Endothelial cell (in vitro differentiated cells): ENCODE measurements at places on chromosomes 12 and 14. TPM values are rescaled to one million over a fixed set of nuclear protein-coding genes. Genes with fewer than 3 reads are reported as not detected.

IL23A gene
- 0.80 TPM for total RNA-seq

PTPRB gene
- 162 TPM for total RNA-seq

TAS2R13 gene
- 0.90 TPM for total RNA-seq

ABCD2 gene
- total RNA-seq, result not detected

BDKRB2 gene
- total RNA-seq, result 0.15 TPM

GRCh38 chr12:59603754-59604153 is 7.9 kb downstream of the SLC16A7 start:
- H3K27me3 ChIP-seq, result no peaks in the 10 kb centered on the region
- H3K4me1 ChIP-seq, result peaks cover 17% of the 10 kb centered on the region
- H3K4me3 ChIP-seq, result no peak overlapping the region

GRCh38 chr14:32336702-32337101 is 7.6 kb downstream of the AKAP6 start:
- H3K36me3 ChIP-seq, result no peaks in the 10 kb centered on the region
- DNase-seq, result no peak
- H3K4me3 ChIP-seq, result no peak overlapping the region
- no peaks in the 10 kb centered on the region for H3K4me1 ChIP-seq

GRCh38 chr12:110575326-110575725 is 7.8 kb downstream of the PPTC7 start:
- no peaks in the 10 kb centered on the region for H3K27me3 ChIP-seq
- DNase-seq, result no peak
- H3K27ac ChIP-seq, result no peak overlapping the region
- peaks cover 7% of the 10 kb centered on the region for H3K36me3 ChIP-seq

DNA sequence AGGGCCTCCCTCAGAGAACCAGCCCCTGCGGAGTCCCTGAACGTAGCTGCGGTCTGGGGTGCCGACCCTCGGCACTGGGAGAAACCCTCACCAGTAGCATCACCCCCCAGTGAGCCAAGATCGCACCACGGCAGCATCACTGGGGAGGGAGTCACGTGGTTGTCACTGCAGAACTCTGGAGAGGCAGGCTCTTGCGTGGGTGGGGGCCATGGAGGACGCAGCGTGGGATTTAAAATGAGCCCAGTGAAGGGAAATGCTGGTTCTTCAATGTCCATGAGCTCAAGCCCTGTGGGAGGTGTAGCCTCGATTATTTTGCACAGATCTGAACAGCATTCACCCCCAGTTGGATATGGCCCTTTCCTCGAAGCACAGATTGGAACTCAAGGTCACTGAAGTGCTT is 3.9 kb upstream of the GALNT9 start:
- H3K4me3 ChIP-seq, result no peak overlapping the region
- no peak overlapping the region for H3K27ac ChIP-seq
- H3K36me3 ChIP-seq, result peaks cover 8% of the 10 kb centered on the region
- DNase-seq, result no peak
- peaks cover 17% of the 10 kb centered on the region for H3K27me3 ChIP-seq

DNA sequence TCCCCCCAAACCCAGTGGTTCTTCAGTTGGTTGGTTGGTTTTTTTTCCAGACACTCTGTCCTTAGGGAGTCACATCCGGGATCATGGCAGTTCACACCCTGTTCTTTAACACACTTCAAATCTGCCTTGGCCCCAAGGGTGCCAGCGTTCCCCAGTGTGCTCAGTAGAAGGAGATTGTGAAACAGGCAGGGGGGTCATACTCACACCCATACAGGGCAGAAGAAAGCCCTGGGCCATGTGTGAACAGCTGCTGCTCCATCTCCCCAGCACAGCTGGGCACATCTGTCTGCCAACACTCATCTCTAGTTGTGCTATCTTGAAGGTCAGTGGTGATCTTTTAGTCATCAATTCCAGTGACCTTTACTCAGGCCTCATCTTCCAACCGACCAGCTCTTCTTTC is 64.4 kb upstream of the FUT8 start:
- no peaks in the 10 kb centered on the region for H3K27me3 ChIP-seq
- H3K4me1 ChIP-seq, result no peaks in the 10 kb centered on the region
- DNase-seq, result no peak

DNA sequence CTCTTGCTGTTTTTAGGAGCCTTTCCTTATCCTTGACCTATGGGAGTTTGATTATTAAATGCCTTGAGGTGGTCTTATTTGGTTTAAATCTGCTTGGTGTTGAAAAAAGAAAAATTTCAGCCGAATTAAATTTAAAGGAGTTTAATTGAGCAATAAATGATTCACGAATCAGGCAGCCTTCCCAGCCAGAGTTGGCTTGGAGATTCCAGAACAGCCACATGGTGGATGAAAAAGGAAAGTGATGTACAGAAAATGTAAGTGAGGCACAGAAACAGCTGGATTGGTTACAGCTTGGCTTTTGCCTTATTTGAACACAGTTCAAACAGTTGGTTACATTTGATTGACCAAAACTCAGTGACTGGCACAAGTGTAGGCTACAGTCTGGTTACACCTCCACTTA is 69.7 kb downstream of the WASHC3 start:
- no peak overlapping the region for H3K4me3 ChIP-seq
- no peaks in the 10 kb centered on the region for H3K4me1 ChIP-seq
- no peak for DNase-seq
- no peak overlapping the region for H3K27ac ChIP-seq

DNA sequence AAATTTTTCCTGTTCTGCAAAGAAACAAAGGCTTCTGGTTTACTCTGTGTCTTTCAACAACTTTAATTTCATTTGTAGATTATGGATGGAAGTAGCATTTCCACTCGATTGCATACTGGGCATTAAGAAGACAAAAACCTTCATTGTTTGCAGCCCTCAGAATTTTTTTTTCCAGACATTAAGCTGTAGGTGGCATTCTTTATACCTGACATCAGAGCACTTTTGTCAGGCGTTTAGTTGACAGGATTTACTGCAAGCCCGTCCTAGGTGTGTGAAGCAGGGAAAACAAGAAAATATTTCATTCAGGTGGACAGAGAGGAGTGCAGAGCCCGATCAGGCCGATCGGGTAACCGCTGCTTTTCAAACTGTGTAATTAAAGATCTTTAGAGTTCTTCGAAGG is 107.5 kb downstream of the TMEM260 start:
- no peaks in the 10 kb centered on the region for H3K36me3 ChIP-seq
- DNase-seq, result no peak
- no peak overlapping the region for H3K4me3 ChIP-seq
- no peaks in the 10 kb centered on the region for H3K4me1 ChIP-seq
